ENCODE measurements at places on chromosomes 5 and 9. TPM values are rescaled to one million over a fixed set of nuclear protein-coding genes. Genes with fewer than 3 reads are reported as not detected.

Gene ADAMTSL1
- total RNA-seq = 10.4 TPM

Gene ANKRD31
- not detected for total RNA-seq

Gene PPP1R26
- total RNA-seq = 17.1 TPM

Gene C5orf52
- total RNA-seq = not detected

Gene SUSD3
- 8.9 TPM for total RNA-seq

Gene NCS1
- total RNA-seq = 63.6 TPM

Gene IL31RA
- total RNA-seq = 1.1 TPM

Gene CDKN2B
- 17.6 TPM for total RNA-seq

Gene ALDOB
- not detected for total RNA-seq

Gene F2R
- 143 TPM for total RNA-seq

Gene PITX1
- not detected for total RNA-seq

Gene NANS
- total RNA-seq = 74.0 TPM

Gene FAM169A
- 4.3 TPM for total RNA-seq

Gene PFN3
- not detected for total RNA-seq

Gene SLC6A18
- not detected for total RNA-seq

Gene PAM
- 110 TPM for total RNA-seq

Gene PCDHGA11
- total RNA-seq = 10.4 TPM

Gene THBS4
- total RNA-seq = 0.33 TPM

Gene LRRTM2
- total RNA-seq = 0.33 TPM

Gene FAT2
- 0.13 TPM for total RNA-seq

Gene HRCT1
- 3.3 TPM for total RNA-seq
